Motor neuron (in vitro differentiated cells): ENCODE measurements at places on chromosomes 3 and 15. TPM values are rescaled to one million over a fixed set of nuclear protein-coding genes. Genes with fewer than 3 reads are reported as not detected.
A peak's percentile ranks its signal among the peaks of the same experiment; 100 is the strongest.

STRC gene
- total RNA-seq, result 0.71 and 1.4 TPM in 2 replicates

PRTG gene
- total RNA-seq, result 19.5 and 26.8 TPM in 2 replicates

SAMD7 gene
- total RNA-seq, result not detected in 2 replicates

CLDN11 gene
- total RNA-seq, result 39.5 and 41.9 TPM in 2 replicates

HRG gene
- 0.25 and 0.27 TPM in 2 replicates for total RNA-seq

GRCh38 chr3:172009803-172010202 is 29.6 kb upstream of the FNDC3B start:
- no peak for ATAC-seq

DNA sequence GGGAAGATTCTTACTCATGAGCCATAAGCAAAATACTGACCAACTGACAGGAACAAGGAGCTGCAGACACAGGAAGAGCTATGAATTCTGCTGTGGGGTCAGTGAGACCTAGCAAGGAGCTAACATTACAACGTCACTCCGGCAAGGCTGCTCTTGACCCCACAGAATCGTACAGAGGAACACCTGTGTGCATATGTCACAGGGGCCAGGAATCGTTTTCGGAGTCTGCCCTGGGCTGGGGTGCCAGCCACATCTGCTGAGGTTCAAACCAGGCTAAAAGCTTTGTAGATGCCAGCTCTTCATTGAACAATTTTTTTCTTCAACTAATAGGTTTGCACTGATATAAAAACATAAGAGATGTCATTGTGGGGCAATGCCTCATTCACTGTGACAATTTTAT is 82.6 kb downstream of the LRRK1 start:
- no peak for ATAC-seq

- no peak for ATAC-seq
Measured at GRCh38 chr15:55937040-55937439, 56.4 kb downstream of the NEDD4 start.

GRCh38 chr3:1056744-1057143 is 36.1 kb upstream of the CNTN6 start:
- no peak for ATAC-seq

- ATAC-seq, result no peak
Measured at GRCh38 chr15:40850576-40851112, 6.8 kb downstream of the SPINT1 start.

DNA sequence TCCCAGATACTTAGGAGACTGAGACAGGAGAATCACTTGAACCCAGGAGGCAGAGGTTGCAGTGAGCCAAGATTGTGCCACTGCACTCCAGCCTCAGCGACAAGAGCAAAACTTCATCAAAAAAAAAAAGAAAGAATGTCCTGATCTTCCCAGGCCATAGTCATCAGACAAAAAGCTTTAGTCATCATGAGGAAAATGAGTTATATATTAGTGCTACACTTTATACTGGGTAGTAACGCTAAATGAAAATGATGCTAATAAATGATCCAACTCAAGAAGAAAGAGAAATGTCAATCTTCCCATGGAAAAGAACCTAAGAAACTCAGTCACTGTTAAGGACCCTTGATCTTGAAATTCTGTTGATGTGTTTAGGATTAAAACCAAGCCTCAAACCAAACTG is 26.3 kb upstream of the TRIM59 start:
- no peak for ATAC-seq

DNA sequence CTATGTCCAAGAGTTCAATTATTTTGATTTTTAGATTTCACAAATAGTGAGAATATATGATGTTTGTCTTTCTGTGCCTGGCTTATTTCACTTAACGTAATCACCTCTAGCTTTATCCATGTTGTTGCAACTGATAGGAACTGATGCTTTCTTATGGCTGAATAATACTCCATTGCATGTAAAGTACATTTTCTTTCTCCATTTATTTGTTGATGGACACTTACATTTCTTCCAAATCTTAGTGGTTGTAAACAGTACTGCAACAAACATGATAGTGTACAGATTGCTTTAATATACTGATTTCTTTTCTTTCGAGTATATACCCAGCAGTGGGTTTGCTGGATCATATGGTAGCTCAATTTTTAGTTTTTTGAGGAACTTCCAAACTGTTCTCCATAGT is 600.6 kb upstream of the SEMA6D start:
- no peak for ATAC-seq

- peak; percentile 94 for ATAC-seq
Measured at GRCh38 chr15:33584797-33585196, 274.0 kb downstream of the RYR3 start.

GRCh38 chr3:15102256-15102655 is 3.3 kb upstream of the RBSN start:
- ATAC-seq, result no peak

GRCh38 chr15:99962006-99962561 is 228.8 kb upstream of the LYSMD4 start:
- no peak for ATAC-seq

- ATAC-seq, result peak; percentile 84
Measured at GRCh38 chr3:136838641-136839555, 20.0 kb downstream of the SLC35G2 start.

DNA sequence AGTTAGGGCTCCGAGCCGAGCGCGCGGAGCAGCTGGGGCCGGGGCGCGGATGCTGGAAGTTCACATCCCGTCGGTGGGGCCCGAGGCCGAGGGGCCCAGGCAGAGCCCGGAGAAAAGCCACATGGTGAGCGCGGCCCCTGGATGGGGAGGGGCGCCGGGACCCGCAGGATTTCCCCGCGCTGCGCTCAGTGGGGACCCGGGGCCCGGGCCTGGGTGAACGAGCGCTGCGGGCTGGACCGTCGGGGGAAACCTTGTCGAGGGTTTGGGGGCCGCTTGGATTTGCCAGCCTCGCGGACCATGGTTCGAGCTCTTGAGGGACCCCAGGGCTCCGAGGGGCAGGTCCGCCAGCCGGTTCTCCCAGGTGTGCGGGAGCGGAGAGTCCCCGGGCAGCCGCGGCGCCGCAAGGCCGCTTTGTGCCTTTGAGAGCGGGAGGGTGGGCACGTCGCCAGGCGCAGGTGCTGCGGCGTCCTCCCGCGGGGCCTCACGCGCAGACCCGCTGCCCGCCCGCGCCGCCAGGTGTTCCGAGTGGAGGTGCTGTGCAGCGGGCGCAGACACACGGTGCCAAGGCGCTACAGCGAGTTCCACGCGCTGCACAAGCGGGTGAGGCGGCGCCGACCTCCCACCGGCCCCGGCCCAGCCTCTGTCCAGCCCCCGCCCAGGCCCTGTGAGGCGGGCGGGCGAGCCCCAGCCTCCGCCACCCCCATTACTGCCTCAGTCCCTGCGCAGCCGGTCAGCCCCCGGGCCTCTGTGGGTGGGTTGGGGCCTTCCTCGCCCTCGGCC is at the start of gene SNX22:
TSS of gene SNX22 (plus strand) at position 5 of the 780 bp plus-strand sequence. CDS start at position 50, 45 bp downstream.
- peak; percentile 26 for ATAC-seq

DNA sequence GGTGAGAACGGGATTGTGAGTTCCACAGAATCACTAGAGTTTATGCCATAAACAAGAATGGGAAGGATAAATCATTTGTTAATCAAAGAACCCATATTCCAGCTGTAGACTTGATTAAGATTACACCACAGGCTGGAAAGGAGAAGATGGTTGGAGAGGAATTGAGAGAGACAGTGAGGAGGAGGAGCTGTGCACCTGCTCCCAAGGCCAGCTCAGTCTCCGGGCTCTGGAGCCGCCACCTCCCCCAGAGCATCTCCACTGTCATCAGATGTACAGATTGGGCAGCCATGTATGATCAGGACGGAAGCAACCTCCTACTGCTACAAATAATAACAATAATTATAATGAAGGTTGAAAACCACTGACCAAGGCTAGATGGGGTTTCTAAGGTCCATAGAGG is 170.0 kb downstream of the MINAR1 start:
- peak; percentile 50 for ATAC-seq

DNA sequence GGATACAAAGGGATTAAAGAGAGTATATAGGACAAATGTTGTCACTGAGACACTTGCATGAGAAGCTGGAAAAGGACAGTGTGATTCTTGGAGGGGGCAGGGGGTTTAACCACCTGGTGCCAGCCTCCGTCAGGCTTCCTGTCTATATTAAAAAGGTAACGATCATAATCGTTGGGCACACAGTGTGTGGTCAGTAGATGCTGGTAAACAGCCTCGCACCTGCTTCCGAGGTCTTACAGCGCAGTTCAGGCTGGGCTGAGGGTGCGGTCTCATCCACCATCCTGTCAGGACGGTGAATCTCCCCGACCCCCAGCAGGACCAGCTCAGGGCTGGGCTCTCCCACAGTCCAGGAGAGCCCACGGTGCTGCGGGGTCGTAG is 47.7 kb upstream of the SMAD6 start:
- ATAC-seq, result peak; percentile 18

DNA sequence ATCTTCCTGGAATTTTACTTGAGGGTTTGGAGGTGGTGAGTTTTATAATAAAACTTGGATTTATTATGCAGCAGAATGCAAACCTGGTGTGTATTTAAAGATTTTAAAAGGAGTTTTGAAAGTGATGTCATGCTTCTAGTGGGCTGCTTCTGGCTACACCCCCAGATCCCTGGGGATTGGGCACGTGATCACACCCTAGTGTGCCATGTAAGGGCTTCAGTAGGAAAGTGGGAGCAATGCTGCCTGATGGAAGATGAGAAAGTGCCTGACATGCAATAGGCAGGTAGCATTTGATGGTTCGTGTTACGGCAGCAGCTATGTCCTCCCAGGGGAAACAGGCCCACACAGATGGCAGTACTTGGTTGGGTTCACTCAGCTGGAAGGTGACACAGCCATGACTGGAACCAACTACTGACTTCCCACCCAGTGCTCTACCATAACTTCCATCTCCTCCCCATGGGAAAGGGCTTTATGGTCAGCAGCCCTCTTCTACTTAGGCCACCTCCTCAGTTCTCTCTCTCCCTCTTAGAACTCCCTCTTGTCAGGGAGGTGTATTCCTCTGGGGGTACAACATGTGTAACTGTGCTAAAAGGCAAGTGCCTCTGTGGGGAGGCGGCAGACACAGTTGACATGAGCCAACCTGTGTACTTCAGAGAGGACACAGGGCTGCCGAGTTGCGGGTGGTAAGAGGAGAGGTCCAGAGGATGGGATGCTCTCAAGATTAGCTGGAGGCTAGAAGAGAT is 5.6 kb downstream of the ITPKA start:
- no peak for ATAC-seq
